ENCODE measurements at places on chromosomes 7 and 10. TPM values are rescaled to one million over a fixed set of nuclear protein-coding genes. Genes with fewer than 3 reads are reported as not detected.

IL15RA gene
- 0.29 TPM for total RNA-seq

TRAPPC14 gene
- total RNA-seq, result 19.8 TPM

AKR1C4 gene
- not detected for total RNA-seq

ERVW-1 gene
- total RNA-seq, result 1.6 TPM

RPEL1 gene
- total RNA-seq, result 0.28 TPM

C10orf105 gene
- 11.5 TPM for total RNA-seq

NODAL gene
- 0.76 TPM for total RNA-seq

ZNF107 gene
- 5.7 TPM for total RNA-seq

FAM180A gene
- total RNA-seq, result 11.3 TPM

TMEM213 gene
- total RNA-seq, result not detected

TMEM26 gene
- 0.67 TPM for total RNA-seq

C10orf90 gene
- 0.66 TPM for total RNA-seq

FRAT1 gene
- total RNA-seq, result 4.4 TPM

TMEM130 gene
- total RNA-seq, result 11.8 TPM

SPDYE16 gene
- total RNA-seq, result not detected

Data from motor neuron (in vitro differentiated cells).